ENCODE measurements at places on chromosomes 1 and 21.

DNA sequence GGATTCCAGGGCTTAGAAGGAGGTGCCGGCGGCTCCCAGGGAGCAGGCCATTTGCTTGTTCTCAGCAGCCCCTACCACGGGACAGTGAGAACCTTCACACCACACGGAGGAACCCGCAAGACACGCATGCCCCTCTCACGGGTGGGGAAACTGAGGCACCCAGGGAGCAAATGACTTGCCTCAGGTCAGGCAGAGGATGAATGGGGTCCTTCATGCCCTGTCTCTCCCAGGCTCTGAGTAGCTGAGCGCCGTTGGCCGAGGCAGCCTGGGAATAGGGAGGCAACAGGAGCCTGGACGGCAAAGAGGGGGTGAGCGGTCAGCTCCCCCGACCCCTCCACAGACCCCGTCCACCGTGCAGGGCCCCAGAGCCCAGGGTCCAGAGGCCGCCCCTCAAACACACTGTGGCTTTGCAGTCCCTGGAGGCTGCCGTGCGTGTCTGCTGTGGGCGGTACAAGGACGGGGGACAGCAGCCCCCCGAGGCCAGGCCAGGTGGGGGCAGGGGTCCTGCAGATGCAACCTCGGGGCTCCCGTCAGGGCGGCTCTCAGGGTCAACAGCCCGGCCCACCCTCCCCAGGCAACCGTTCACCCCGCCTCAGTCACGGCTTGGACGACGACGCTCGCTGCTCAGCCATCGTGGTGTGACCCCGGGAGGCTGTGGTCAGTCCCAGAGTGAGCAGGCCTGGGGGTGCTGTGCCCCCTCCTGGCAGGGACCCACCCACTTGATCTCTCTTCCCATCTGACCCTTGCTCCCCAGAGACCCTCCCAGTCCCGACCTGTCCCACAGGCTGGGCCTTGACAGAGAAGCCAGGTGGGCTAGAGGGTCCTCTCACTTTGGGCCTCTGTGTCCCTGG, 15.8 kb upstream of the COL6A2 start:
- DNase-seq: no peak

GRCh38 chr1:158177700-158178450, 2.8 kb upstream of the CD1D start:
- peak; percentile 97 for DNase-seq

- no peak for DNase-seq
Measured at GRCh38 chr1:63498106-63498505, 24.9 kb downstream of the ITGB3BP start.

DNA sequence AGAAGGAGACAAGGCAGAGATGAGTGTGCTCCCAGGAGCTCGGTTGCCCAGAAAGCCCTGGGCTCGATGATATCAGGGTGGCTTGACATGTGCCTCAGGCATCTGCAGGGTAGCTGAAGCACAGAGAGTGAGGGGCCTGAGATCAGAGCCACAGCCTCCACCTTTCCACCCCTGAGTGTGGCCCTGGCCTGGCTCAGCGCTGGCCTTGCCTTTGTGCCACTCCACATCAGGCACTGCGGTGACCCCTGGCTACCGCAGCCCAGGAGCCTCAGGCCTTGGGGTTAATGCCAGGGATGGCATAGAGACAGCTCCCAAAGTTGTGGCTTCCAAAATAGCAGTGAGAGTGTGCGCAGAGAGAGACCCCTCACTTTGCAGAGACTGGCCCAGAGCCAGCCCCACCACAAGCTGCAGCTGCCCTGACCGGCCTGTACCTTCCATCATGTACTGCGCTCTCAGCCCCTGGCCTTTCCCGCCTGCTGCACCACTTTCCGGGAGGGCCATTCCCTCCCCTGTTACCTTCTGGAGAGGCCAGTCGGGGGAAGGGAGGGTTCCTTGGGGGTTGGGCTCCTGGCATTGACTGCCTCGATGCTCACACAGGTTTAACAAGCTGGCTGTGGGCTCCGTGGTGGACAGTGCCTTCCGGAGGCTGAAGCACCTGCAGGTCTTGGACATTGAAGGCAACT, 19.5 kb downstream of the PODN start:
- DNase-seq: peak; percentile 27

DNA sequence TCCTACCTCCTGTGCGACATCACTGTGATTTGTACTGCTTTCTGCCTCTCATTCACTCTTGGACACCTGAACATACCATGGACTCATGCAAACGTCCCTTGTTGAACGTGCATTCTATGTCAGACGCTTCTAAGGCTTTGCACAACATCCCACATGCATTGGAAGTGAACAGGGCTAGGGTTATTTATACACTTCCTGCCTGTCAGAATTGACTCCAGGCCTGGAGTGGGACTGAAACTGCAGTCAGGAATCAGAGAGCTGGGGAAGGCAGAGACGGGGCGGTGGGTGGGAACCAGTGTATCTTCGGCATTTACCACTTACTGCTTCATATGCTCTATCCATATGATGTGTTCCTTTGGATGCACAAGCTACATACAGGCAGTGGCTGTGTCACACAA, 81.4 kb upstream of the GALNT2 start:
- no peak for DNase-seq

DNA sequence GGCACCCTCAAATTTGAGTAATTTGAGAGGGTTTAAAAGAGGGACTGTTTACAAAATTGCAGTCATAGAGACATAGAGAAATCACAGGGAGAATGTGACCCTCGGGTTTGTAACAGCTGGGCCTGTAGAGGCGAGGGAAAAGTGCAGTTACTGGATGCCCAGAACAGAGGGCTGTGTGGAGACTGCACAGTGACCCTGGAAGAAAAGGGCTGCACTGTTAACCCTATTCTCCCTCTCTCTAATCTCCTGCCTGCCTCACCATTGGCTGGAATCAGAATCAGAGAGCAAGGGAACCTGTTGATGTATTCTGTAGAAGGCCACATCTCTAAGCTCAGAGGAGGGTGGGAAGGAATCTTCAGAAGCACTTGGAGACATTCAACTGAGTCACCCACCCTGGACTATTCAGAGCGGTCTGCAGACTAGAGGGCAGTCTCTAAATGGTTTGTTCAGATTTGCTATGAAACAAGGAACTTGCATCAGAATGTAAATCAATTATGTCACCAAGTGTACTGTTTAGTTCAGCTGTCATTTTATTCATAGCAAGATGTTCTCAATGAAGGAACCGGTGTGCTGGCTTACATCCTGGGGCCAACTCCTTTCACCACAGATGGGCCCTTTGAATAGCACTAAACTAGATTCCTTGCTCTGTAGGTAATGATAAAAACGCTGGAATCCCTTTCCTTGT, 132.2 kb upstream of the HOOK1 start:
- no peak for DNase-seq

- no peak for DNase-seq
Measured at GRCh38 chr1:114660238-114660637, 9.6 kb downstream of the DENND2C start.

DNA sequence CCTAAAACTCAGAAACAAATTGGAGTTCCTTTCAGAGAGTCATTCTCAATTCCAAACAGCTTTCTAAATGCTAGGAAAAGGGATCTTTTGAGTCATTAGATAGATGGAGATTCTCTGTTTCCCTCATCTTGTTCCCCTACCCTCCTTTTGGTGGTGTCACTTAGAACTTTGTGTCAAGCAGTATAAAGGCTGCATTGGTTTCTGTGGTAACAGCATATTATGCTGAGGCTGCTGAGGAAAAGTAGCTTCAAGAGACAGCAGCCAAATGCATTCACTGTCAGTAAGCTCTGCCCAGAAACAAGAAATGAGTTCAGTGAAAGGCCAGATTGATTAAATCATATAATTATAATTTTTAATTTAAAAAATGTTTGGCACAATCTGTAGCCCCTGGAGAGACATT, 144.1 kb downstream of the LRRC40 start:
- no peak for DNase-seq

DNA sequence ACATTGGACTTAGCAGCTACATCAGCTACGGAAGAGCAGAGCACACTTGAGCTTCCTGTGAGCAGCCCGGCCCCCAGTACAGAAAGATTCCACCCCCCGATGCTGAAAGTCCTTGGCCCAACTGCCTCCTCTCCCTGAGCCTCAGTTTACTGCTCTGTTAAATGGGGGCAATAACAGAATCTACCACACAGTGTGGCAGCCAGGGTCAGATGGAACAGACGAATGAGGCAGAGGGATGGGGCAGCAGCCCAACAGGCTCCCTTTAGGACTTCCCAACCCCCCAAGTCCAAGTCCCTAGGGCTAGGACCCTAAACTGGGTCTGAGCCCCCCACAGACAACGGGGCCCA, 22.9 kb upstream of the C1QA start:
- no peak for DNase-seq

DNA sequence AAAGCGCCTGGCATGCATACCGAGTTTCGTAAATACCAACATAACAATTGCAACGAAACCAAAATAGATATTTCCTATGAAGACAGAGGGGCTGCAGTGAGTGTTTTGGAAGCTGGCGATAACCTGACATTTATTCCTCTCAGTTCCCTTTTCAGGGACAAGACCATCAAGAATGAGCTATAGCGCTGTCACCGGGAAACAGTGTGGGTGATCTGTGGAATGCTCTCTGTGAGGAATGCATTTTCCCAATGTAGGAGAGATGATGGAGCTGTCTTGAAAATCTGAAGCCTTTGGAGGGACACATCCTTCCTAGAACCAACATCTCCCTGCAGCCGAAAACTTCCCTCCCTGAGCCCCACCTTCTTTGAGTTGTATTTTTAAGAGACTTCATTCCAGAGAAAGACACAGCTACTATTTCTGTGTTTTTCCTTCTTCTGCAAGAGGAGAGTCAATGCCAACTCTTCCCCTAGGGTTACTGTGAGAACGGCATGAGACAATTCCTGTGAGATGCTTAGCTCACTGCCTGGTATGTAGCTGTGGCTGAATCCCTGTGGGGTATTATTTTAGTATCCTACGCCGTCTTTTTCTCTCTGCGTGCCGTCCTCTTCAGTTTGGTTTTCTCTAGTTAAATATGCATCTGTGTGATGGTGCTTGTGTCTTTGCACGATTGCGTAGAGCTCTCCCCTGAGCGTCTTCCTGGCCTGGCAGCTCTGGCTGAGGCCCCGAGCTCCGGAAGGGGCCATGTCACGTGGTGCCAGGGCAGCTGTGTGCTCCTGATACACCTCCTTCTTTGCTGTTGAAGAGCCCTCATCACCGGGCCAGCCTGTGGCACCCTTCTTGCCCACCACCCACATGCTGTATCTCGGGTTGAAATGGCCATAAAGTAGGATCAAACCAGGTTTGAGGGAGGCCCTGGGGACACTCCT, 45.2 kb downstream of the AJAP1 start:
- DNase-seq: no peak

DNA sequence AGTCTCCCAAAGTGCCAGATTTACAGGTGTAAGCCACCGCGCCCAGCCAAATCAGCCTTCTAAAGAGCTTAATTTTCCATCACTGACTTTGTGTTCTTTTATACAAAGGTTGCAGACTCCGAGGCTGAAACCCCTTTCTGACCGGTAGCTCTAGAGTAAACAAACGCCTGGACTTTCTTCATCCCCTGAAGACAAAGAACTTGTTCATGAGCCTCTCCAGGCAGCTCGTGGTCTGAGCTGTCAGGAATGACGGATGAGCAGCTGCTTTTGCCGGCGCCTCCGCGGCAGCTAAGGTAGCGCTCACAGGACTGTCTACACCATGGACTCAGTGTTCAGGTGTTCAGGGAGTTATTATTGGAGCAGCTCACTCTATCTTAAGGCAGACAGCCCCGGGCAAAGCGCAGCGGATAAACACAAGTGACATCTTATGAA, 128.5 kb upstream of the ERRFI1 start:
- DNase-seq: no peak

GRCh38 chr1:41455479-41456332, 28.8 kb downstream of the EDN2 start:
- peak; percentile 84 for DNase-seq

DNA sequence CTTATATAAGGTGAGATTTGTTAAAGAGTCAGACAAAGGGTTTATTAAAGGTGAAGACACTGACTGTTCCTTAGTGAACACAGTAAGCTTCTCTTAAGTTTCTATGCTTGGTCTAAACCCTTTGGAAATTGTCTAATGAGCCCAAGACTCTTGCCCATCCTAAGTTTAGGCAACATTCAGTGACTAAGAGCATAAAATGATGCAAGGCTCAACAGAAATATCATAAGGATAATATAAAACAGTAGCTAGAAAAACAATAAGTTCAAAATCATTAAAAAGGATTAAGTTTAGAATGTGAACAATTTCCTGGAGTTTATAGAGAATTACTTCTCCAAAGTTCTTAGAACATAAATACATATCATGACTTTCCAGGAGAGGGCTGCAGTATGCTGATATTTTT, 108.9 kb upstream of the PDC start:
- DNase-seq: no peak

All from Right ventricle myocardium superior (tissue), 1 donor.